ENCODE measurements at places on chromosomes 6 and 20.
A peak's percentile ranks its signal among the peaks of the same experiment; 100 is the strongest.

- DNase-seq: no peak
Observed at GRCh38 chr6:39055661-39056060, 7.1 kb downstream of the GLP1R start.

- DNase-seq: no peak
Observed at GRCh38 chr20:3559637-3560036, 88.8 kb downstream of the ATRN start.

DNA sequence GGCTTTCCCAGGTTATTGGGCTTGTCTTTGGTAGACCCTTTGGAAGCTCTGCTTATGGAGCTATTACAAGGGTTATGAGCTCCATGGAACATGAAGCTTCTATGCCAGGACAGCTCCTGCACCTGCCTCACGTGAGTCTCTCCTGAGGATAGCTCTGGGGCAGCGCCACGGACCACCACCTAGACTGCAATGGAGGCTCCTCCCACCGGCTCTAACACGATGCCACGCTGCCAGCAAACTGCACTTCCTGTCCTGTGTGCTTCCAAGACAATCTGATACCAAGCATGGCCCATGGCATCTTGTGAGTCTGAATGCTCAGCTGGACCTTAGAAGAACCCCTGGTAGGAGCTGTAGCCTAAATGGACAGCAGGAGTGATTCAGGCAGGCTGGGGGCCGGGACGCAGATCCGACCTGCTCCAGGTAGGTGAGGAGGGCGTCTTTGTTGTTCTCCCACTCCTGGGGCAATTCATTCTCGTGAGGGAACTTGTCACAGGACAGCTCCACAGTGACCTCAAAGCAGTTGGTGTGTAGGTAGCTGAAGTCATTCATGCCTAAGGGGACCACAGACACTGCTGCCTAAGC is 5.5 kb downstream of the CPXM1 start:
- DNase-seq: no peak

DNA sequence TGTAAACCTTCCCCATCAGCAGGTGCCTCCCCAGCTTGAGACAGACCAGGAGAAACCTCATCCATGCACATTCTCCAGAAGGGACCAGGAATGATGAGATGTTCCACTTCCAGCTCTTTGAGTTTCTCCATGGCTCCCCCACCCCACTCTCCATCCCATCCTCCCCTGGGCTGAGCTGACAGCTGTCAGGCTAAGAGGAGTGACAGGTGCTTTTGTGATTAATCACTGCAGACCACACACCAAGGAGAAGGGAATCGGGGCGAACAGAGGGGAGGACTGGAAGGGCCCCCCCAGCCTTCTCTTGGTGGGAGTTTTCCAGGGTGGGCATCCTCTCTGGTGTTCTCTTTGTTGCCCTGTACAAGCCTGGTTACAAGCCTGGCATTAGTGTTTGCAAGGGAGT is 56.1 kb upstream of the ZFAND3 start:
- no peak for DNase-seq

DNA sequence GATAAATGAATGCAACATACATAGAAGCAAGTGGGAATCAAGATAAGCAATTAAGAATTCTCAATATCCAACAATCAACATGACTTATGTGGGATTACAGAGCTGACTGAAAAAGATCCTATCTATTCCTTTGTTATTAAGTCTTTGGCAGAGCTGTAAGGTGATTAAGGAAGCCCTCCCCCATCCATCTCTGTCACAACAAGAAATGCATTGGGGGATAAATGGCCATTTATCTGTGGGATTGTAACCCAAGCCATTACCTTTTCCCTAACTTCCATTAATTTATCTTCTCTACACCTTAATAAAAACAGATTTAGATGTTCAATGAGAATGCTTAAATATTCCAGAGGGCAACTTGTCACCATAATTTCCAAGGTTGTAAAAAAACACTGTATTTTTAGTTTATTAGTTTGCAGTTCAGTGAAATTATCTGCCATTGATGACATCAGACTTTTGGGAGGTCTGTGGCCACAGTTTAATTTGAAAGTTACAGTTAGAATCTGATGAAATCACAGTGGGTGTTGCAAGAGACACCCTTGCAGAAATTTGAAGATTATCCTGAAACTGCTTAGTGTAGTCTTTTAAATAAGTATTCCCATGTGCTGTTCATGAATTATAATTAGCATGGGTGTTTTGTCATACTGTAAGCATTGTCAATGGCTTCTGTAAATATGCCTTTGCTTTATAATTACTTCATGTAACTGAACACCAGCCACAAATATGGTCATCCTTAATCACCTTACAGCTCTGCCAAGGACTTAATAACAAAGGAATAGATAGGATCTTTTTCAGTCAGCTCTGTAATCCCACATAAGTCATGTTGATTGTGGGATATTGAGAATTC is 49.4 kb upstream of the FYN start:
- DNase-seq: no peak

DNA sequence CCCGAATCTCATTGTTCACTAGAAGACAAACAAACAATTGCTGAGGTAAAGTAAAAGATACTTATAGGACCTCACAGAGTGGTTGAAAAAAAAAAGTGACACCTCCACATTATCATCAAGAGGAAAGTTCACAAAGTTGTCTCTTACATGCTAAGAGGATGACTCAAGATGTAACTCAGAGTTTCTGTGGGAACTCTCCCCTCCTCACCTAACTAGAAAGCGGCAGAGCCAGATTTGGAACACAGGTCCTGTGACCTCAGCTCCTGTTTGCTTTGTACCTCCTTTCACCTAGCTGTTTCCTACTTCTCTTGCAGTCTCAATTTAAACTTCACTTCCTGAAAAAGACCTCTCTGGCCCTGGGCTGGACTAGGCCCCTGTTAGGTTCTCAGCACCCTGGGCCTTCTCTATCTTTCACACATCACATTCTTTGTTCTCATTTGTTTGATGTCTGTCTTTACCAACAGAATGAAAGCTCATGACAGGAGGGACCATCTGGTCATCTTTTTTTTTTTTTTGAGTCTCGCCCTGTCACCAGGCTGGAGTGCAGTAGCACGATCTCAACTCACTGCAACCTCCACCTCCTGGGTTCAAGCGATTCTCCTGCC is 60.8 kb downstream of the CD24 start:
- DNase-seq: no peak

GRCh38 chr6:47221565-47221964 is 88.1 kb downstream of the TNFRSF21 start:
- no peak for DNase-seq

DNA sequence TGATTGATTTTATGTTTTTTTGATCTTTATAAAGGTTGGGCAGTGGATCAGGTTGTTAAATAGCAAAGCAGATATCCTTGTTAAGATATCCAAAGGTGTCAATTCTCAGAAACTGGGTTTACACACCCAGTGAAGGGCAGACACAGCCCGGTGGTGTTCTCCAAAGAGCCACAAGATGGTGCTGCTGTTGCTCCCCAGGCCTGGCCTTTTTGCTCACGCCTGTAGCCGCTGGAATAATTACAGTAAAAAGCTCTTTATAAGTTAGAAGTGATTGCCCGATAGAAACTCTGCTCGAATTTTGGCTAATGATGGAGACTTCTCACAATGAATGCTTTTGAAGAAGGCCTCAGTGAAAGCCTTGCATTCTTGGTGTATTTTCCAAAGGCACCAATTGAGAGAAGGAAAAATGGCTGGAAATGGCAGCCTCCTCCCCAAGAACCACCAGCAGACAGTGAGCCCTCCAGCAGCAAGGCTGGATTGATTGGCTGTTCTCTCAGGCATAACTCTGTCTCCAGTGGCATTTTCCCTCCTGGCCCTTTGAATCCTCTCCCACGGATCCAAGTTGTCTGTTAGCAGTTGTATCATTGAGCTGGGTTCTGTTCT is 120.5 kb upstream of the CHD6 start:
- DNase-seq: peak; percentile 17

DNA sequence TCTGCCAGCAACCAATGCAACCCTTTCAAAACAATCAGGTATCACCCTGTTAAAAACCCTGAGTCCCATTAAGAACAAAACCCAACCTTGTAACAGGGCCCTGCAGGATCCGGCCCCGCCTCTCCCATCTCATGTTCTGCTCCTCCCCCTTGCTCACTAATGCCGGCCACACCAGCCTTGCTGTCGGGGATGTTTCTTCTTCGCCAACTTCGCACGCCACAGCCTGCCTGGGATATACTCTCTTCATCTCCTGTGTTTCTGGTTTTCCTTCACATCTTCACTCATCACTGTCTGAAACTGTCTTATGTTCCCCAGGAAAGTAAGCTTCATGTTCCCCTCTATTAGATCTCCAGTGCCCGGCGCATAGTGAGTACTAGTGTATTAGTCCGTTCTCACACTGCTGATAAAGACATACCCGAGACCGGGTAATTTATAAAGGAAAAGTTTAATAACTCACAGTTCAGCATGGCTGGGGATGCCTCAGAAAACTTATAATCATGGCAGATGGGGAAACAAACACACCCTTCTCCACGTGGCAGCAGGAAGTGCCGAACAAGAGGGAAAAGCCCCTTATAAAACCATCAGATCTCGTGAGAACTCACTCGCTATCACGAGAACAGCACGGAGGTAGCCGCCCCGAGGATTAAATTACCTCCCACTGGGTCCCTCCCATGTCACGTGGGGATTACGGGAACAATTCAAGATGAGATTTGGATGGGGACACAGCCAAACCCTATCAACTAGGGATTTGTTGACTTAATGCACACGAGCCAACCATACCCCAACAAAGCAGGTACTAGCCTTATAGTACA is 5.1 kb downstream of the TP53RK start:
- no peak for DNase-seq

- no peak for DNase-seq
Observed at GRCh38 chr6:164085091-164086075, 670.9 kb downstream of the QKI start.

DNA sequence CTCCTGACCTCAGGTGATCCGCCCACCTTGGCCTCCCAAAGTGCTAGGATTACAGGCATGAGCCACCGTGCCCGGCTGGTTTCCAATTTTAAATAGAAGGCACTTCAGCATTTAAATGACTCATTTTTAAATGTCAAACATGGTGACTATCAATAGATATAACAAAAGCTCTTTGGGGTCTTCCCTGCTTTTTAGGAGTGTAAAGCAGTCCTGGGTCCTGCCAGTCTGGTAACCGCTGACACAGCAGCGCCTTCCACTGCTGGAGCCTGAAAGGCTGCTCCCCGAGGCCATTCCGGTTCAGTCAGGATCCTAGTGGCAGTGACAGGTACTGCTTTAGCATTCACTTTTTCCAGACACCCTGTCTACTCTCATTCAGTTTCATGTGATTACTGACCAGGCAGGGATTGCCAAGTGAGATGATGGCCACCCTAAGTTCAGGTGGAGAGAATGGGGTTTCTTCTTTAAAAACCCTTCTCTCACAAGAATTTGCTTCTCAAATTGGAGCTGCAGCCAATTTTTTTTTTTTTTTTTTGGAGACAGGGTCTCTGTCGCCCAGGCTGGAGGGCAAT is 5.1 kb downstream of the DIDO1 start:
- DNase-seq: peak; percentile 79

DNA sequence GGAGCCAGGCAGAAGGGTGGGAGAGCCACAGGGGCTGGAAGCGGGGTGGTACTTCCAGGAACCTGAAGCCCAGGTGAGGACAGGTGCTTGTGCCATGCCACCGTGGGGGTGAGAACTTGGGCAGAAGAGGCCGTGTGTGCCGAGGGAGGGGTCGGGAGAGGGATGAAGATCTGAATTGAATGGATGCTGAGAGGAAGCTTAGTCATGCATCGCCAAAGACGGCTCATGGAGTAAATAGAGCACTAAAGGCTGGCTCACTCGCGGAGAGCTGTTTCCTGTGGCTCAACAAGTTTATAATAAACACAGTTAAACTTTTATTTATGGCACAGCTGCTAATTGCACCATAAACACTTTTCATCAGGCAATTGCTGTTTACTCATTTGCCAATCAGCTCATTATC is 21.7 kb upstream of the MYT1 start:
- DNase-seq: no peak

GRCh38 chr6:52426667-52427066 is 6.5 kb downstream of the EFHC1 start:
- no peak for DNase-seq

DNA sequence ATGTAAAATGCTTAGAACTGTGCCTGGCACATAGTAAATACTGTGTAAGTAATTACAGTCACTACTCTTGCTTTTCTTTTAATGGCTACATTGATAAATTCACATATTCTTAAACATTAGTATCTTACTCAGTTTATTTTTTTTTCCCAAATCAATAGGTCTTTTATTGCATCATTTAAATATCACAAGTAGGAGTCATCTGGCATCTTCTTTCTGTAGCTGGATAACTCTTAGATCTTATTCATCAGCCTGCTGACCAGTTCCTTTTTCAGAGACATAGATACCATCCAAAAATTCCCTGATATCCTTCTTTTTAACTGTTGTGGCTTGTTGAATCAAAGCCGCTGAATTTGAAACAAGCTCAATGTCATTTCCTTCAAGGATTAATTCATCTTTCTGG is 20.0 kb upstream of the PHF3 start:
- DNase-seq: no peak

- DNase-seq: no peak
Observed at GRCh38 chr6:44980841-44981240, 347.3 kb upstream of the RUNX2 start.

DNA sequence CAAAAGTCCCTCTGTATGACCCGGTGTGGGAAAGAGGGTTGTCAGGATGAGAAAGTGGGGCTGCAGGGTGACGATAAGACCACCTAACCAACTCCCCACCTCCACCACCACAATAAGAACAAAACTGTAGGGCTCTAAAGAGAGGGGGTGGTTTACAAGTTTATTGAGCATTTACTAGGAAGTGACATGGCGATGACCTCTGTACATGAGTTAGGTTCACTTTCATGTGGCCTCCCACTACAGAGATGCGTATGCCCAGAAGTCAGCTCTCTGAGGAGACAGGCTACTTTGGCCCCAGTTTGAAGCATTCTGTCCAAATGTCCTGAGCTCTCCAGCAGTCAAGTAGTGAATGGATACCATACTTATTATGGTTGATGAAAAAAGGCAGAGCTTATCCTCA is 28.7 kb upstream of the PI16 start:
- DNase-seq: no peak

DNA sequence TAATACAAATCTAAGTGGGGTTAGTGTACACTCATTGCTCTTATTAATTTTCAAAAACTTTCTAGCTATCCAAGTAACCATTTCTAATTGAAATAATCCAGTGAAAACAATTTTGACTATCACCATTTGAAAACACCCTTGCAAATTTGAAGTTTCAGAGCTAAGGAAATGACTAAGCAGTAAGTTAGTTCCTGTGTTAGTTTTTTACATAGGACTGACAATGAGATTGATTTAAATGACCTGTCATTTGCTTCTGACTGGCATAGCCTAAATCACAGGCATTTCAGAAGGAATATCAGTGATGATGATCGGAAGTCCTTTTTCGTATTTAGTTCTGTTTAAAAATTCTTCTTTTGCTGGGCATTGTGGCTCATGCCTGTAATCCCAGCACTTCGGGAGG is 27.0 kb downstream of the STK4 start:
- peak; percentile 32 for DNase-seq

Data from CD4-positive, alpha-beta T cell treated with Interleukin-17A for 1 hour (primary cell).